ENCODE measurements at places on chromosomes 5 and 9.

- DNase-seq = no peak
Measured at GRCh38 chr9:88164850-88165249, 26.6 kb upstream of the SPATA31C2 start.

DNA sequence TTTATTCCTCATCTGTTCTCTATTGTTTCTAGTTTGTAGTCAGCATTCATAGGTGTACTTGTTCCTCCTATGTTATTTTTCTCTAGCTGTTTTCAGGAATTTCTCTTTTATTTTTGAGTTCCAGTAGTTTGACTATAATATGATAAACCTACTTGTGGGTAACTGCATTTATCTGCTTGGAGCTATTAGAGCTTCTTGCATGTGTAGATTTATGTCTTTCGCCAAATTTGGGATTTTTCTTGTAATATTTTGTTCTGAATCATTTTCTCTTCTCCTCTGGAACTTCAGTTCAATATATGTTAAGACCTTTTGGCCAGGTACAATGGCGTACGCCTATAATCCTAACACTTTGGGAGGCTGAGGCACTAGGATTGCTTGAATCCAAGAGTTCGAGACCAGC lies 37.4 kb downstream of the JMY start:
- no peak for DNase-seq

DNA sequence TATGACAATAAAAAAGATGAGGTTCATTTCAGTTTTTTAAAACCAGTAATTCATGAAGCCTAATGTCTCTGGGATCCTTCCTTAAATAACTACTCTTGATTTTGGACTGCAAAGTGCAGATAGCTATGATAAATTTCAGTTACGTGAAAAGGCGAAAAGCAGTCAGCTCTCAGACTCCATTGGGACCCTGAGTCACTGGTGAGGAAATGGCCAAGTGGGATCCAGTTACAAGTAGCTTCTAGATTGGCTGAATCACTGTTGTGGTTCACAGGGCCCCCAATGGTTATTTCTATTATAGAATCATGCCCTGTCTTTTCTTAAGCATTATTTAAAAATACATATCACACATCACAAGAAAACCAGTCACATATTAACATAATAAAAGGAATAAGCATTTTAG lies 31.1 kb upstream of the PPP3R2 start:
- no peak for DNase-seq

GRCh38 chr5:32618962-32619361 lies 33.6 kb downstream of the SUB1 start:
- no peak for DNase-seq

- DNase-seq = no peak
Measured at GRCh38 chr9:7315746-7316145, 483.8 kb downstream of the DMAC1 start.

- DNase-seq = peak; percentile 75
Measured at GRCh38 chr9:10612641-10613398, at the start of gene PTPRD. Gene PTPRD (minus strand): TSS chr9:10613002.

DNA sequence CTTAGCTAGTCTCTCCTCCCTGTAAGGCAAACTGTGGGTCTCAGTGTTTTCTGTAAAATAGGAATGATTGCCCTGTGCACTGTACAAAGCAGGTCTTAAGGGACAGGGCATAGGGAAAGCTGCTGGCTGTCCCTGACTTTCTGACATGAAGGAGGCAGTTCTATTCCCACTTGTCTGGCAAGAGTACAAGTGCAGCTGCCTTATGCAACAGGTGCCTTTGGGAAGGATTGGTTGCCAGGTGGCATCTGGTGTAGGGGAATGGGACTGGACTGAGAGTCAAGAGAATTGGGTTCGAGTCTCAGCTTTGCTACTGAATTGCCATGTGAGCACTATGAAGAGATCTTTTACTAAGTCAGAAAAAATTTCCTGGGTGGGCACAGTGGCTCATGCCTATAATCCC lies 10.0 kb downstream of the BSPRY start:
- DNase-seq = no peak

GRCh38 chr5:150895431-150896428 lies 9.1 kb downstream of the ZNF300 start:
- DNase-seq = no peak

DNA sequence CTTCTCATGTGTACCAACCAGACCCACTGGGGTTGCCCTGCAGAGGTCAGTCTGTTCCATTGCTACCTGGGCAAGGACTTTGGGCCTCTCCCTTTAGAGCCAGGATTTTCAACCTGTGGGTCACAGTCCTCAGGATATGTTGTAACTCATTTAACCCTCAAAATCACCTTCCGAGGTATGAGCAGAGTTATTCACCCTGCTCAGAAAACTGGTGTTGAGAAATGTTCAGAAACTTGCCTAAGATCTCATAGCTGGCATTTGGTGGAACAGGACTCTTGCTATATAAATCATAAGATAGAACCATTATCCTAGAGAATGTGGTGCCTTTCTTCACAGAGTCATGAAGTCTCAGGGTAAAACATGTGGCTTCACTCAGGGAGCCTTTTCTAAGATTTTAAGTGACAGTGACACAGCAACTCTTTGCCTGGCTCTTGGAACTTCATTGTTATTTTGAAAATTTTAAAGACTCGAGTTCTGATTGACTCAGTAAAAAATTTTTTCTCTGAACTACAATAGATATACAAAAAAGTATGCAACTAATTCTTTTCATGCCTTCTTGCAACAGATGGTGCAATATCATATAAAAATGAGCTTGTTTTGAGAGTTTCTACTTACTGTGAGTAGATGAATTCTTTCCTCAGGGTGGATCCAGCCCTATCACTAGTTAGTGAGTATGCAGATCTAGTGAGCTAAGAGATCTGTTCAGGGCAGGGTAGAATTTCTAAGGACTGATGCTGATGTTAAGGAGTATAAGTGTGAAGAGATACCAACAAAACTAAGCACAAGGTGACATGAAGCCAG lies 29.5 kb downstream of the CAST start:
- no peak for DNase-seq

- no peak for DNase-seq
Measured at GRCh38 chr9:4497855-4498254, 7.6 kb downstream of the SLC1A1 start.

DNA sequence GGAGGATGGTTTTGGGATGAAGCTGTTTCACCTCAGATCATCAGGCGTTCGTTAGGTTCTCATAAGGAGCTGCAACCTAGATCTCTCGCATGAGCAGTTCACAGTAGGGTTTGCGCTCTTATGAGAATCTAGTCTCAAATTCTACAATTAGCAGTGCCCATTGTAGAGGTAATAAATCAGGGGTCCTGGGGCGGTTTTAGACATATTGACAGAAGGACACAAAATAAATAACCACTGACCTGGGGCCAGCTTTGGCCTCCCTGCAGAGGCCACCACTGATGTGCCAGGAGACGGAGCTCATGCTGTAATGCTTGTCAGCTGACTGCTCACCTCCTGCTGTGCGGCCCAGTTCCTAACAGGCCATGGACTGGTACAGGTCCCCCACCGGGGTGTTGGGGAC lies 67.6 kb upstream of the SPATA31D4 start:
- no peak for DNase-seq

DNA sequence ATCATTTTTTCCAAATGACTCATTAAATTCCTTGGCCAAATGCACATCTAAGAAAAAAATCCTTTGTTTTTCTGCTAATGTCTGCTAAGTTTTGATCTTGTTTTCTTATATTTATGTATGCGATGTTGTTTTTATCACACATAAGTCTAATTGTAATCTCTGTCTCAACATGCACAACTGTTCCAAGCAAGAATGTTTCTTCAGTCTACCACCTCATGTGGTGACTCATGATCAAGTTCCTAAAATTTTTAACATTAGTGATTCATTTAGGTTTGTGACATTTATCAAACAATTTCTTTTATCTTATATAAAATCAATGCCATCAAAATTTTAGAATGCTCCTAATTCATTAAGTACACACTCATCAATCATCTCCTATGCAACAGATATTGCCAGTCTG lies 763.9 kb upstream of the FAM174A start:
- DNase-seq = no peak

DNA sequence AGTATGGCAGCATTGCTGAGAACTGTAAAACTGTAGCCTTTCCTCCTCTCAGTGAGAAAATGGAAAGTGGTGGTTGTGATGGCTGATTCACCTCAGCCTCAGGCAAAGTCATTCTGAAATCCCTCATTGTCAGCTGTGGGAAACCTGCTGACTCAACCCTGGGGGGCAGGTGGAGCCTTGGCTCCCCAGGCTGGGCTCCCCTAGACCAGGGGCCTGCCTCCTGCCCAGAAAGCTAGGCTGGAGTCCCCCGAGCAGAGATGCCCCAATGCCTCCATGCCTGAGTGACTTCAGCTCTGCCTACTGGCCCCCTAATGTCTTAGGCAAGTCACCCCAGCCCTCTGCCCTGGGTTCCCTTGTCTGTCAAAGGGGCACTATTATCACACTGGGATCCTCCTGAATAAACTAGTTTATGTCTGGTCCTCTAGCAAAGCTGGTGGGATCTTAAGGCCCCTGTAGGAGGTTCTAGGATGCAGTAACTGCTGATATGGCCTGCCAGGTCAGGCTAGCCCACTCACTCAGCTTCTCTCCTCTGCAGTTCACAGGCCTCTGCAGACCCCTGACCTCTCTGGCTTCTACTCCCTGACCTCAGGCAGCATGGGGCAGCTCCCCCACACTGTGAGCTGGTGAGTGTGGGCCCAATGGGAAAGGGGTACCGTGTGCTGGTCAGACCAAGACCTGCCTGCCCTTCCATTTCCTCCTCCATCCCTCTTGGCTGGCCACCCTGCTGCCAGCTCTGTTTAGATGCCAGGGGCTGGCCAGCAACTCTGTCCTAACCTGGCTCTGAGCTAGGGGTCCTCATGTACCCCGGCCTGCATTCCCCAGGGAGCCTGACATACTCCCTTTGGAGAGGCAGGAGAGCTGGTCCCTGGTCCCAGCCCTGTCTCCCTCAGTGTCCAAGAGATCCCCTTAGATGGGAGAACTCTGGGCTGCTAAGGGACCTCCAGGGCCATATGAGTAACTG lies 24.2 kb downstream of the TCF7 start:
- no peak for DNase-seq

- no peak for DNase-seq
Measured at GRCh38 chr9:135294836-135295235, 184.7 kb upstream of the PPP1R26 start.

GRCh38 chr9:127424676-127424999 lies 456 bp downstream of the ZNF79 start:
- no peak for DNase-seq

DNA sequence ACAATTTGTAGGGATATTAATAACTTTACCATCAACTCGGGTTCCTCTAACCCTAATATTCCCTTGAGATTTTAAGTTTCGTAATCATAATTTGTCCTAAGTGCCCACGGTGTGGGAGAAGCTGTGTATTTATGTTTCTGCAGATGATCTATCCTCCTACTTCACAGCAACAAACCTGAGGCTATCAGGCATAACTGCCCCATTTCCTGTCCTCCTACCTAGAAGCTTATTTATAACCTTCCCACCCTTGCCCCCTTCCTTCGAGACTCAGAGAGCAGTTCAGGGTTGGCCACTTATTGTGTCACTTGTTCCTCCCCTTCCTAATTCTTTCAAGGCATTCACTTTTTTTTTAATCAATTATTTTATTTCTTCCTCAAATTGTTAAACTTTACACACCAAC lies 29.6 kb upstream of the LCP2 start:
- DNase-seq = no peak

GRCh38 chr9:123658792-123659191 lies 271.1 kb downstream of the DENND1A start:
- no peak for DNase-seq
